ENCODE measurements at places on chromosomes 12 and 14.

- DNase-seq = no peak
Observed at GRCh38 chr12:122813310-122813713, 21.9 kb upstream of the HIP1R start.

- no peak for DNase-seq
Observed at GRCh38 chr14:41022932-41023331, 583.7 kb upstream of the LRFN5 start.

GRCh38 chr12:100962086-100962712 is 167.6 kb downstream of the ANO4 start:
- no peak for DNase-seq

- no peak for DNase-seq
Observed at GRCh38 chr12:617304-617915, 45.8 kb downstream of the NINJ2 start.

Measured in occipital lobe (tissue), 3 donors.